ENCODE measurements at places on chromosomes 4 and X.

- DNase-seq, result no peak
Observed at GRCh38 chr4:150491132-150492049, 90.6 kb upstream of the MAB21L2 start.

- DNase-seq, result no peak
Observed at GRCh38 chrX:70141373-70141772, 8.1 kb downstream of the IGBP1 start.

DNA sequence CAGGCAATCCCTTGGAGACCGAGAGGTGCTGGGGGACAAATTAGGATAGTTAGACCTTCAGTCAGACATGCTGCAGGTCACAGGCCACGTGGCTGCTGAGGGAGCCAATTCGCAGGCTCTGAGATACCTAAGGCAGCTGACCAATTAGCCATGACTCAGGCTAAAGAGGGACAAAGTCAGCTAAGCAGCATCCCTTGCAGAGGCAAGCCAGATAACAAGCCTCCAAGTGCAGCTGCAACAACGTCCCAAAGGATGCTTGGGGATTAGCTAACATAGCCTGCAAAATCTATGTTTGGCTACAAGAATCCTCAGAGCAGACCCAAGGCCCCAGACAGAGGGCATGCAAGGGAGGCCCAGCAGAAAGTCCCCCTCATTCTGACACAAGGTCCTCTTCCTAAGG is 93.5 kb downstream of the SEL1L3 start:
- DNase-seq, result no peak

DNA sequence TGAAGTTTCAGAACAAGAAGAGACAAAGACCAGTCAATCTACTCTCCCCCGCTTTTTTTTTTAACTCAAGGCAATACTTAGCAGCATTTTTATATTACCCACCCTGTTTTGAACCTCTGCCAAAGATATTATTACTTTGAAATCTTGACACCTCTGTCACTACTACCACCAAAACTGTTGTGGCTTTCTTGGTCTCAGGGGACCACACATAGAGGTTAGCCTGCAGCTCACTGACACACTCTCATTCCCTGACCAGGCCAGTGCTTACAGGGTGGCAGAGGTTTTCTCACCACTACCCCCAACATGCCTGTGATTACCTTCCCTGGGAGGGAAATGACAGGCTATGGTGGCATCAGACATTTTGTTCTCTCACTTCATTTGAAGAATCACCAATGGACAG is 137.4 kb upstream of the STIM2 start:
- no peak for DNase-seq

GRCh38 chr4:148481636-148482035 is 39.4 kb upstream of the NR3C2 start:
- no peak for DNase-seq

DNA sequence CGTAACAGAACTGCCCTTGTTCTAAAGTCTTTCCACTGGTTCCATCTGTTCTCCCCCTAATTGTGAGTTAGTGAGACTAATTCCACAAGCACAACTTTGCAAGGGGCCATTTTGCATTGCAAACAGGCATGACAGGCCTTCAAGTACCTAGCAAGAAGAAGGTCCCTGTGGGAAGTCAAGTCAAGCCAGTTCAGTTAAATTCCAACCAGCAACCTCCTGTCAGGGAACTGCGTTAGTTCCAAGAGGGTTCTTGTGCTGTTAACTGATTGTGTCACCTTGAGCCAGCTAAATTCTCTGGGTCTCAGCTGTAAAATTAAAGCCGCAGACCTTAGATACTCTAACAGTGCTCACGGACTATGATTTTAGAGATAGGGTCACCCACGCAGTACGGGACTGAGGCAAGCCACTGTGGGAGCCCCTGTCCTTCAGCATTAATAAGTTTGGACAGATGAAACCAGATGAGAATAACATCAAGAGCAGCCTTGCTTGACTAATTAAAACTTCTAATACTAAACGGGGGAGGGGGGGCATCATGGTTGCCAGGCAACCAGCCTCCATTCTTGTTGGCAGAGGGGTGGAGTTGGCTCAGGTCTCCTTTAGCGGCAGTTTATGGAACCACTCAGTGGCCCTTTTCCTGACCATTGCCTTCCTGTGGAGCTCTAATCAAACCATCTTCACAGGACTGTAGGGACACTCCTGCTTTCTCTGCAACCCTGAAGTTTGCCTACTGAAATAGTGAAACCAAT is 24.1 kb upstream of the TMEM150C start:
- DNase-seq, result no peak

DNA sequence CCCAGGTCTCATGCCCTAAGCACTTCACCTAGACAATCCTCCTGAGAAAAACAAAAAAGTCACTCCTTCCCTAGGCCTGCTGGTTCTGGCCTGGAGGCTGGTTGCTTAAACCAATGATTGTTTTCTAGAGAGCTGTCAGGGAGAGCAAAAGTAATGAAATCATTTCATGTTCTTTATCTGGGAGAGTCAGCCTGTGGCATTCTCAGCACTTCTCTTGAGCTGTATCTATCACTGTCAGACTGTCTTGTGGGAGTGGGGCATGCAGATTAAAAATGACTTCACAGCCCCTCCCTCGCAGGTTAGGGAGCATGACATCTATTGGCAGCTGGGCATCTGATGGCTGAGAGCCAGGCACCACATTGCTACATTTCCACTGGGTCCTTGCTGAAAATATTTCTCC is 20.4 kb upstream of the TMEM154 start:
- no peak for DNase-seq

DNA sequence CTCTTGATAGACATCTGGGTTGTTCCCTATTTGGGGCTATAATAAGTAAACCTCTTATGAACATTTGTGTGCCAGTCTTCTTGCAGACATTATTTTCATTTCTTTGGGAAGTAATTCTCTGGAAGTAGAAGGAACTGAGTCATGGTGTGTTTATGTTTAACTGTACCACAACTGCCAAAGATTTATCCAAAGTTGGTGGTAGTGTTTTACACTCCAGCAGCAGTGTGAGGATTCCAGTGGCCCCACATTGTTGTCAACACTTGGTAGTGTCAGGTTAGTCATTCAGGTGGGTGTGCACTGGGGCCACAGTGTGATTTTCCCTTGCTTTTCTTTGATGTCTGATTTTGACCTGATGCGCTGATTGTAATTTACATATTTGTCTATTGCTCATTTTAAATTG is 5.0 kb upstream of the UVSSA start:
- no peak for DNase-seq

DNA sequence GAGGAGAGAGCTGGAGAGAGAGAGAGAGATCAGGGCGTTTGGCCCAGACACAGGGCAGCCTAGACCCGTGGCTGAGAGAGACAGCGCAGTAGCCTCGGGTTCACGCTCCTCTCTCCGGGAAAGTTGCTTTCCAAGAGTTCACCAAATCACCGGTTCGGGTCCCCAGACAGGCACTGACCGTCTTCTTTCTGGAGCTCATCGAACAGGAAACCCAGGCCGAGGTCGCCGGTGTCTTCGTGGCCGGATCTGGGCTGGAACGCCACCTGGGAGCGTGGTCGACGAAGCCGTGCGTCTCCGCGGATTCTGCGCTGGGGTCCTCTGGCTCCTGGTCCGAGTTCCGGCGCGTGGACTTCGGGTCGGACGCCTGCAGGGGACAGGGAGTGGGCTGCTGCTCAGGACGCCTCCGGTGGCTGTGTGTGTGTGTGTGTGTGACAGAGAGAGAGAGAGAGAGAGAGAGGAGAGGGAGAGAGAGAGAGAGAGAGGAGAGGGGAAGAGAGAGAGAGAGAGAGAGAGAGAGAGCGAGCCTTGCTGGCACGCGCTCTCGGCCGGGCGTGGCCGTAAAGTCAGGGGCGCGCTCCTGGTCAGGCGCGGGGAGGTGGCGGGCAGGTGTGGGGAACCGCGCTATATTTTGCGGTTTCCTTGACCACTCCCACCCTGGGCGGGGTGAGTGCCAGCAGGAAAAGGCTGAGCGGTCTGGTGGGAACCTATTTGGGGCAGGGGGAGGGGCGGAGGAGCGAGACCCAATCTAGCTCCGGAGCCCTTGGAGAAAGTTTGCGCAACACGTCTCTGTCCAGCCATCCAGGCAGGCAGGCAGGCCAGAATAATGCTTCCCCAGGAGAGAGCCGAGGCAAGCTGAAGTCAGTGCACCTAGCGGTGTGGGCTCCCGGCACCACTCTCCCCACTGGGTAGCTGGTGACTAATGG is 62.1 kb downstream of the RHOXF2B start:
- DNase-seq, result no peak

DNA sequence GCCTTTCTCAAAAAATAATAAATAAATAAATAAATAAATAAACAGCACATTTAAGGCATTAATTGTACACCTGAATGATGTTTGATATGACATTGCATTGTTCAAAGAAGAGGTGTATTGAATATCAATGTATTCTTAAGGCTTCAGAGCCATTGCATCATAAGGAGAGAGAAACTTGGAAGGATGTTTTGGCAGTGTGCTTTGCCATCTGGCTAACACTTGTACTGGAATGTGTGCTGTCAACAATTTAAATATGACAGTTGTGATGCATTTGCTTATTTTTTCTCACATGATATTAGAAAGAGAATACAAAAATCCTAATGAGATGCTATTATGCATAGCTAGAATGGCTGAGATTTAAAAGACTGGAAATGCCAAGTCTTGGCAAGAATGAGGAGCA is 67.8 kb downstream of the FAM133A start:
- no peak for DNase-seq

- no peak for DNase-seq
Observed at GRCh38 chrX:39645178-39645895, 452.4 kb downstream of the BCOR start.

- DNase-seq, result no peak
Observed at GRCh38 chr4:97073194-97073593, 1070.1 kb downstream of the STPG2 start.

GRCh38 chr4:149277705-149278104 is 537.9 kb downstream of the IQCM start:
- no peak for DNase-seq

- no peak for DNase-seq
Observed at GRCh38 chrX:151727346-151727745, 7.2 kb upstream of the CNGA2 start.

- DNase-seq, result no peak
Observed at GRCh38 chr4:142557239-142557801, 288.8 kb downstream of the INPP4B start.

GRCh38 chrX:24658421-24658820 is 11.3 kb upstream of the PCYT1B start:
- no peak for DNase-seq

GRCh38 chr4:25951390-25951952 is 37.5 kb downstream of the SMIM20 start:
- DNase-seq, result no peak

GRCh38 chrX:123961268-123962005 is at the start of gene STAG2:
TSS of gene STAG2 (plus strand) at chrX:123961706. CDS start at chrX:124022628, 60,922 bp downstream.
- DNase-seq, result peak; percentile 41

DNA sequence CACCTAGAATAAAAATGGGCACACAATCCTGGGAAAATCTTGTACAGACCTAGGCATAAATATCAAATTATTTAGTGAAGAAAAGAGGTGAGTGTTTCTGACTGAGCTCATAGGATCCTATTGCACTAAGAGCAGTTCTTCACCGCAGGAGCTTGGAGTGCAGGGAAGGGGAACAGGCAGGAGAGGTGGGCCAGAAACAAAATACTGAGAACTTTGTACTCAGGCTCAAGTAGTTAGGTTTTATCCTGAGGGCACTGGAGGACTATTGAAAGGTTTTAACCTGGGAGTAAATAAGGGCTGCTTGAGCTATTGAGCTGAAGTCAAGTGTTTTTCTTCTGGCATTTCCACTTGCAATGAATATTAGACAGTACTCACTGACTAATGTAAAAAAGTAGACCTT is 12.2 kb downstream of the EPHA5 start:
- DNase-seq, result no peak

DNA sequence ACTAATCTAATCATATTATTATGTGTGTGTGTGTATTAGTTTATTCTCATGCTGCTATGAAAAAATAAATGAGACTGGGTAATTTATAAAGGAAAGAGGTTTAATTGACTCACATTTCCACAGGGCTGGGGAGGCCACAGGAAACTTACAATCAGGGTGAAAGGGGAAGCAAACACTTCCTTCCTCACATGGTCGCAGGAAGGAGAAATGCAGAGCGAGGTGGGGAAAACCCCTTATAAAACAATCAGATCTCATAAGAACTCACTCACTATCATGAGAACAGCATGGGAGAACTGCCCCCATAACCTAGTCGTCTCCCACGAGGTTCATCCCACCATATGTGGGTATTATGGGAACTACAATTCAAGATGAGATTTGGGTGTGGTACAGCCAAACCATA is 190.9 kb upstream of the TAPT1 start:
- DNase-seq, result no peak

- DNase-seq, result no peak
Observed at GRCh38 chr4:76174216-76174615, 26.0 kb upstream of the NUP54 start.

GRCh38 chr4:152462695-152463094 is 73.2 kb downstream of the FBXW7 start:
- no peak for DNase-seq

DNA sequence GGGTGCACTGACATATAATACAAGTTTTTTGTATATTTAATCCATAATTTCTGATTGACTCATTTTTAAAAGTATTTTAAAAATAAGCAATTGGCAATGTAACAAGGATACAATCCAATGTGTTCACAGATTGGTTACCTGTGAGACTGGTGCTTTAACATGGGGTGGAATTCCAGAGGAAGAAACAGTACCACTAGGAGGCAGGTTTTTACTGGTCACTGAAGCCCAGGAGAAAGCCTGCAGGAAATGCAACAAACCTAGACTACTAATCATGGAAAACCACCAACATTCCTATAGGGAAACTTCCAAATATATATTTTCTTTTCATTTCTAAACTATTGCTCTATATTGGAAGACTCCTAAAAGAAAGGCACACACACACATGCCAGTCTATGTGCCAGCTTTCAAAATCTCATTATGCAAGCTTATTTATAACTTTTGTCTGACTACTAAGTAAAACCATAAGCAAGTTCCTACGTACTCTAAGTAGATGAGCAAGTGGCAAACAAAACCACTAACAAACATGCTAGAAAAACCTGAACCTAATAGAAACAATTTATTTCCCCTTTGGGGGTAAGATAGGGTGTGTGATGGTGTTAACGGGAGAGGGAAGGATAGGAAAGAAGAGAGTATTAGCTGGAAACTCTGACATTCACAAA is 19.2 kb downstream of the G3BP2 start:
- DNase-seq, result no peak

GRCh38 chr4:180630012-180630665 is 1613.1 kb upstream of the TENM3 start:
- no peak for DNase-seq

DNA sequence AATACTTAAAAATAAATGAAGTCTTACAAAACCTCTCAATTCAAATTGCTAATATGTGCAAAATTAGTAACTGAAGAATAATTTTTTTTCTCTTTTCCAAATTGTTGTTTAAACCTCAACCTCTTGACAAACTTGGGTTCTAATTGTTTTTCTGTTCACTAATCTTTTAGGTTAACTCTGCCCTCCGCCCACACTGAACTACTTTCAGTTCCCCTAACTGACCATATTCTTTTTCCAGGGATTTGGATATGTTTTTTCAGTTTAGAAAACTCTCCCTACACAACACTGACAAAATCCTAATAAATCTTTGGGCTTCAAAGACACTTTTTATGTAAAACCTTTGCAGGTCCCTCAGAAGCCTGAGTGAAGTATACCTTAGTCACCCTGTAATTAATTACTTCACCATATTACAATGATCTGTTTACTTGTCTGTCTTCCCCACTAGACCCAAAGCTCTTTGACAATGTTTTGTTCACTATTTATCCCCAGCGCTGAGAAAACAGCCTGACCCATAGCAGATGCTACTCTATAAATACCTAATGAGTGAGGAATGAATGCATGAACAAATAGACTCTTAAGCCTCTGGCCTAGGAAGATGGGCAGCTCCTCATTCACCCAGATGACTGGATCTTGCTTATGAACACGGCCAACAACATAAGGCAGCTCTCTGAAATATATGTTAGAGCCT is 134.9 kb downstream of the MAML3 start:
- DNase-seq, result no peak

GRCh38 chrX:136584545-136584944 is 52.5 kb downstream of the VGLL1 start:
- no peak for DNase-seq
